CD8-positive, alpha-beta T cell (primary cell): ENCODE measurements at places on chromosomes 5 and 9.

- no peak for DNase-seq
Measured at GRCh38 chr5:17302604-17303003, 85.2 kb downstream of the BASP1 start.

- DNase-seq: no peak
Measured at GRCh38 chr9:135075234-135076142, 12.0 kb upstream of the OLFM1 start.

DNA sequence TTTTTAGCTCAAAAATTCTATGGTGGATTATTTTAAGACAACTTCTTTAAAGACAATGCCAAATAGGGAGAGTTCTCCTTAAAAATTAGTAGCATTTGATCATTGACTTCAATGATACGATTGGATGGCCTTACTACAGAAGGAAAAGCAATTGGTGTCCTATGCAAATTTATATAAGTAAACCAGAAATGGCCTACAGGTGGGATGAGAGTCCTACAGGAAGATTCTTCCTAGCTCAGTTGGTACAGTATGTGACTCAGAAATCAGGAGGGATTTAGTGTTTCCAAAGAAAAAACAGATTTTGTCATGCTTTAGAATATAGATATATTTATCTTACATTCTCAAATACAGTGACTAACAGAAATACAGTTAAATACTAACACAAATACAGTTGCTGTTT lies 6.5 kb downstream of the ANKRA2 start:
- DNase-seq: no peak

DNA sequence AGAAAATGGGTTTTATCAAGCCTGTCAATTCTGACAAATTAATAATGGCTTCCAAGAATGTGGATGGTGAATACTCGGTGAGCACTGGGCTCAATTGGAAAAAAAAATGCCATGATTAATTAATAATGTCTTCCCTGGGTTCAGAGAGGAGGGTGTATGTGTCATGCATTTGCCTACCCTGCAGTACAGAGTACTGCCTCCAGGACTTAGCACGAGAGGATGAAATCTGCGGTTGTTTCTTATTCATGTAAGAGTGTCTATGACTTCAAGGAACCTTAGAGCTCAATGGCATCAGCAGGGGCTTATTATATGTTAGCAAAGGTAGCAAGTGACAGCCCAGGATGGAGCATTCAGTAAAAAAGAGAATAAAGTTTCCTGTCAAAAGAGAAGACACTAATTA lies 132.7 kb downstream of the GRIA1 start:
- no peak for DNase-seq

DNA sequence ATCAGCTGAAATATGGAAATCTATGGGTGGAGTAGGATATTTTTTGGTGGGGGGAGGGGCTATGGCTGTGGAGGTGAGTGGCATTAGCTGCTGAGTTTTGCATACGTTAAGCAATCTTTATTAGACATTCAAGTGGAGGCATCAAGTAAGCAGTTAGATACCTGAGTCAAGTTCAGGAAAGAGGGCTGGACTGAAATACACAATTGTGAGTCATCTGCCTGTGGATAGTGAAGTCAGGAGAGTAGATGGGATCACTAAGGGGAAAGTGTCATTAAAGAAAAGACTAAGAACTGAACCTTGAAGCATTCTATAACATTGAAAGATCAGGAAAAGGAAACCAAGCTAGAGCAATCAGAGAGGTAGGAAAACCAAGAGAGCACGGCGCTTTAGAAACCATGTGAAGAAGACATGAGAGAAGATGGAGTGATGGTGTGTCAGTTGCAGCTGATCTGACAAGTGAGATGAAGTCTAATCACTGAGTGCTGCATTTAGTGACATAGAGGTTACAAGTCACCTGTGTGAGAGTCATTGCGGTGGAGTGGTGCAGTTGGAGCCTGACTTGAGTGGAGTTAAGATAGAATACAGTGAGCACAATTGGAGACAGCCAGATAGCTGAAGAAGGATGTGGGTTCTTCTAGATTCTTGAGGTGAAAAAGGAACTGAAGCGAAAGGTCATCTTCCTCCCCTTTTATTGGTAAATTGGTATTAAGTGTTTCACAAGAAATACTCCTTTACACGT lies 88.7 kb downstream of the PIP5K1B start:
- no peak for DNase-seq

DNA sequence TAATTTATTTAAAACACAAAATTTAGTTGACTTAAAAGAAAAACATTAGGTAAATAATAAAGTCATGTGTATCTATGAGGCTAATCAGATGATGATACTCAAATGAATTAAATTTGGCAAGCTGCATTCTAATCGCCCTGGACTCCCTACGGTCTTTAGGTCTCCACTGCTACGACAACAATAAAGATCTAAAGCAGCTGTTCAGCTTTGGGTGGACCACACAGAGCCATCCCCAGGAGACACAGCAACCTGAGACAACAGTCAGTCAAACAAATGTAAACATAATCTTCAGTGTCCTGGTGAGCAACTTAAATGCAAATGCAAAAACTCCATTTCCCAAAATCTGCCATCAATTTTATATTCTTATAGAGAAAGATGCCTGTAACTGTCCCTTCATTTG lies 65.5 kb downstream of the MCTP1 start:
- no peak for DNase-seq

GRCh38 chr9:114313186-114313585 lies 9.7 kb upstream of the ORM1 start:
- no peak for DNase-seq

DNA sequence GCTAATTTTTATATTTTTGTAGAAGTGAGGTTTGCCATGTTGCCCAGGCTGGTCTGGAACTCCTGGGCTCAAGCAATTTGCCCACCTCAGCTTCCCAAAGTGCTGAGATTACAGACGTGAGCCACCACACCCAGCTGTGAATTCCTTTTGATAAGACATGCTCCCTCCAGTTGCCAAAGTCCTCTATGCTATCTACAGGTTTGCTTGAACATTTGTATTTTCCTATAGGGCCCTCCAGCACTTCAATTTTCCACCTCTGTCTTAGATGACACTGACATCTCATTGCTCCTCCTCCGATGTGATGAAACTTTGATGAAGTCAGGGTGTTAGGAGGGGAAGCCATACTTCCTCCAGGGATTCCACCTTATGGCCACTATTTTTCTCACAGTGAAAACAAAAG lies 25.2 kb upstream of the CTSV start:
- DNase-seq: no peak

GRCh38 chr5:149383399-149383798 lies 4.3 kb upstream of the IL17B start:
- no peak for DNase-seq

DNA sequence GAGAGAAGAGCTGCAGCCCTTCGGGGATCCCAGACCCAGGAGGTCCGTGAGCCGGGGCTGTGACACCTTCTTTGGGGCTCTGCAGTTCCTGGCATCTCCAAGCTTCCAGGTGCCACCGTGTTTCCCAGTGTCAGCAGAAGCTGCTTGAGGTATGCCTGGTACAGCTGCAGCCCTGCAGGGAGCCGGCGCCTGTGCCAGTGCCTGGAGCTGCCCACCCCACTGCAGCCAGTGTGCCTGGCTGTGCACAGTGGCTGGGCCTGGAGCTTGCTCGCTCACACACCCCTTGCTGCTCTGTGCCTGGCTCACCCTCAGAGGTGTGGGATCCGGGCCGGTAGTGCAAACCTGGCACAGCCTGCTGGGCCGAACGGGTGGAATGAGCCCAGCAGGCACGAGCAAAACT lies 65.5 kb downstream of the NACC2 start:
- no peak for DNase-seq

GRCh38 chr5:107781451-107781850 lies 110.7 kb upstream of the EFNA5 start:
- no peak for DNase-seq

DNA sequence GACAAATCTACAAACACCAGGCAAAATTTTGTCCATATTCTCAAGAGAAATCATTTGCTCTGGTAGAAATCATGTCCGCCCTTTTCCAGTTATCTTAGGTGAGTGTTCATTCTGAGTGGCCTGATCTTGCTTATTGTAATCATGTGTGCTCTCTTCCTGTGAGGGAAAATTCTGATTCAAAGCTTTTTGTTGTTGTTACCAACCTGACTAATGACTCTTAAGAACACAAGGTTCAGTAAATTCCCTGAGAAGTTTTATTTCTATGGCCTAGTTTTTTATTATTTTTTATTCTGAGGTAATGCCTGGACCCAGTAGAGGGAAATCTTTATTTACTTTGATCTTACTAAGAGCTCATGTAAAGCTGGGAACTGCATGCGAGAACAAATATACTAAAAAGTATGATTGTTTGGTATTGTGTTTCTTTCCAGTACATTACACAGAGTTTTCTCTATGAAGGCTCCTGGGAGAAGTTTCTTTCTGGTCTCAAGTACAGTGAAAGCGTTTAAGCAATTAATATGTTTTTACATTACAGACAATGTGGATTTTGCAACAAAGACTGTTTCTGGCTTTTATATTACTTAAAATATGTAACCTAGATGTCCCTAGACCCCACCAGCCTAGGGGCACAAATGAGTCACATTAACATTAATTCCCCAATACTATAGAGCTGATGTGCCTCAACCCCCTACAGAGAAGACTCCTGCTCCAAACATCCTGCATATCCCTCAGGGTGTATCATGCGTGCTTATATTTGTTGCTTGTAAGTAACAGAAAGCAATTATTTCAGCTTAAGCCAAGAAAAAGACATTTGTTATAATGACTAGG lies 138.1 kb downstream of the TMEM167A start:
- DNase-seq: no peak

DNA sequence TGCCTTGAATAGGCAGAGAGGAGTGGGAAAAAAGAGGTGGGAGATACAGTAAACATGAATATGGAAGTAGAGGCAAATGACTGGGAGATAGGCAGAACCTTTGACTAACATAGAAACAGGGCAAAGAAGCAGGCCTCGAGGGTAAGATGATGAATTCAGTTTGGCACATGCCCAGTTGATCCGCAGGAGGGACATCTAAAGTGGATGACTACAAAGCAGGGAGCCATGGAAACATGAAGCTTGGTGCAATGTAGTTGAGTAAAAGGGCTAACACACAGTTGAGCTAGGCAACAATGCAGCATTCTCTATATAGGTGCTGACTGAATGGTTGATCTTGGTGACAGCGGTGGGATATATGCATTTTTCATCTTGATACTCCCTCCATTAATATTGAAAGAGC lies 253.8 kb downstream of the DMRT2 start:
- DNase-seq: no peak

DNA sequence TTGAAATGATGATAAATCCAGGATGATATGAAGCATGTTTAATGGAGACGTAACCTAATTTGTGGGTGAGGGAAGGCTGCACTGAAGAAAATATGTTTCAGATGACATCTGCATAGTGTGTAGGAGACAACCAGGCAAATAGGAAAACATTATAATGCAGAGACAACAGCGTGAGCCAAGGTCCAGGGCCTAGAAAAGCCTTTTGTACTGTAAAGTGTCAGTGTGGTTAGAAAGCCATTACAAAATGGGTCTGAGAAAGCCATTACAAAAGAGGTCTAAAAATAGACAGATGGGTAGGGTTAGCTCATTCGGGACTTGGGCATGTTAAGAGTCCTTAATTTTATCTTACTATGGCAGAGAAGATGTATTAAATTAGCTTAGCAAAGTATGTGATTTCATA lies 14.9 kb upstream of the GABRG2 start:
- DNase-seq: no peak

DNA sequence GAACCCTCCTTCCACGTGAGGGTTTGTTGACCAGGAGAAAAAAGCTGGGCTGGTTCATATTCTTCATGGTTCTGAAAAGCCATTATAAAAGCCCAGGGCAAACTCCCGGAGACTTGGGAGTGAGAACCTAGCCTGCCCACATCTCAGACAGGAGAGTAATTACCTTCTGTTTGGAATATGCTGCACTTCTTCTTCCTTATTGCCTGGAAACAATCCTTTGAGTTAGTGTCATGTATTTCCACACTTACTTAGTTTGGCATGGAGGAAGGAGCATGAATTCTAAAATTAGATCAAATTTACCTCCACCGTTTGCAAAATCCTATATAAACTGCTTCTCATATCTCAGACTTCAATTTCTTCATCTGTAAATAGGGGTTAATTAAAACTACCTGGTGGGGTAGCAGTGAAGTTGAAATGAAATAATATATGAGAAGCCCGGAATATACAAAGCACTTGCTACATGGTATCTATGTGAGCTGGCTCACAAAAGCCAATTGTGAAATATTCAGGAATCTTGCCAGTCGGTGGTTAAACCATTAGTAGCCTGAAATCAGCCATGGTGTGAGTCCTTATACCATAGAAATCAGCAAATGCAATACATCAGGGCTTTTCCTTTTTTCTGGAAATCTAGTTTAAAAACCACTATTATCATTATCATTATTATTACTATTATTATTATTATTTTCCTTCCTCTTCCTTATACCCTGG lies 140.0 kb upstream of the RAD23B start:
- no peak for DNase-seq

GRCh38 chr9:29798599-29798998 lies 2225.3 kb upstream of the C9orf72 start:
- no peak for DNase-seq

DNA sequence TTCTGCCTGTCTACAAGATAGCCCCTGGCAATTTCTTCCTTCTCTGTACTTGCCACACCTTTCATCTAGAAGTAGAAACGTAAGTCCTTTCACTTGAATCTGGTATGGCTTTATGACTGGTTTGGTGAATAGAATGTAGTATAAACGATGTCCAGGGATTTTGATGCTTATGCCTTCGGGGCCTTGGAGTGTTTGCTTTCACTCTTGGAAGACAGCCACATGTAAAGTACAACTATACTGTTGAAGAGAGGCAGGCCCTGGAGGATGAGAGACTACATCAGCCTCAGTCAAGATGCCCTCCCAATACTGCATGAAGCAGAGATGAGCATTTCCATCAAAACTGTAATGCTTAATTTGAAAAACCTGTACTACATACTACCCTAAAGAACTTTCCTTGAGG lies 553.8 kb upstream of the C9orf72 start:
- no peak for DNase-seq

- DNase-seq: peak; percentile 49
Measured at GRCh38 chr5:98769210-98769958, 4.1 kb upstream of the RGMB start.

- DNase-seq: no peak
Measured at GRCh38 chr5:560792-561166, 36.5 kb upstream of the SLC9A3 start.

GRCh38 chr5:54234304-54234933 lies 76.0 kb downstream of the ARL15 start:
- no peak for DNase-seq
